ENCODE measurements at places on chromosomes 5 and 9.

DNA sequence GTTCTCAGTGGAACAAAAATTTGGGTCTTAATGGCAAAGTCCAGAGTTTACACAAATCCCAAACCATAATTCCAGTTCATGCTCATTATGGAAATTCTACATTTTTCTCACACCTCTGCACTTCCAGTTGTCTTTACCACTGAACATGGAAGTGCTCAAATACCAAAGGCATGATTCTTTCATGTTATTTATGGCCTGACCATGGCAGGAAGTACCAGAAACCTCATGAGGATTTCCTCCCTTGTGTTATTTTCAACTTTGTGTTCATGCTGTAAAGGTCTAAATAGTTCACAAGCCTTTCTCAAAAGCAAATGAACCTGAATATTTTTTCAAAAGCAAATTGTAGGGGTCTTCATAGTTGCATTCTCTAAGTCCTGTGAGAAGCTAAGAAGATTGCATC is 82.0 kb upstream of the ITGA1 start:
- DNase-seq: no peak

DNA sequence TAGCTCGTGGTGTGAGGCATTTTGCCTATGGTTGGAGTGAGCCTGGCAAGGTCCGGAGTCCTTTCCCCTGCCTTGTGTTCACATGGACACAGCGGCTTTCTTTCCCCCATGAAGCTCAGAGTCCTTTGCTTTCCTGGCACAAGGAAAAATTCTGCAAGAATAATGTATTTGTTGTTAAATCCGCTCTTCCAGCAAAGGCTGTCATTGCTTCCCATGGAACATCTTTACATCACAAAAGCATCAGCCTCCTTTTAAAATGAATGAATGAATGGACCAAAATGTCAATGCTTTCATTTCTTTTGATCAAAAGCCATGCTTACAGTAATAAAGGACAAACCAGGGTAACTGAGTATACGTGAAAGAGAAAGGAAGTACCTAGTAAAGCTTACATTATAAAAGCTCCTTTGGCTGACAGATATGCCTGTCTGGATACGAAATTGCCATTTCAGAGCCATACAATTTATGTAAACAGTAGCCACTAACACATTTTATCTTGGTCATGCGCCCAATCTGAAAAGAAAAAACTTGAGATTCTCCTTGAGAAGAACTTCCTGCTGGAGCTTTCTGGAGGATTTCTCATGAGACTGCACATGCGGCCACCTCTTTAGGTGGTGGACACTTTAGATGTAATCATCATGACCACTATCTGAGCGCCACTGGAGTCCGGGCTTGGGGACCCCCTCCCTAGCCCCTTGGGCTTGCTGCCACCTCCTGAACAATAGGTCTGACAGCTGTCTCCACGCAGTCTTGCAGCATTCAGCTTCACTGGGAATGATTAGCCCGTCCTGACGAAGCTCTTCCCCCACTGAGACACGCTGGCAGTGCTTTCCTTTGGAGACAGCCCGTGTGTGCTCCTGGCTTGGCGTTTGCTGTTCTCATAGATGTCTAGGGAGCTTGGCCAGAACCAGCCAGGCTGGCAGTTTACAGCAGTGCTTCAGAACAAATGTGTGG is 355.9 kb downstream of the ADAMTS6 start:
- no peak for DNase-seq

DNA sequence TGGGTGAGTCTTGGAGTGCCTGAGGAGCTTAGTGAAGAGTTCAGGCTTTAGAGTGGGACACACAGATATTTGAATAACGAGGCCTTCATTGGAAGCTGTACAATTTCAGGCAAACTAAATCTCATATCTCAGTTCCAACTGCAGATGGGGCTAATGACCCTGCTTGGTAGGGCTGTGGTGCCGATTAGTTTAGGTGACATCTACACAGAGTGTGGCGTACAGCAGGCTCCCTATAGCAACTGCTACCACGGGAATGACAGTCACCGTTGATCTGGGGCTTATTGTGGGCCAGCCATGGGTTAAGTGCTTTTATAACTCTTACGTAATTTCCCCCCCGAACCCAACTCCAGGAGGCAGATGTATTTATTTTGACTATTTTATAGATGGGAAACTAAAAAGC is 70.8 kb downstream of the FAT2 start:
- DNase-seq: no peak

GRCh38 chr5:96829297-96829696 is 21.6 kb upstream of the ERAP1 start:
- DNase-seq: no peak

GRCh38 chr5:83967417-83967816 is 246.8 kb upstream of the HAPLN1 start:
- DNase-seq: no peak

- DNase-seq: no peak
Observed at GRCh38 chr5:141483902-141484301, 928 bp upstream of the PCDHGC4 start.

GRCh38 chr5:118379470-118379869 is 608.9 kb downstream of the DTWD2 start:
- no peak for DNase-seq

- peak; percentile 45 for DNase-seq
Observed at GRCh38 chr5:140633021-140633471, at the start of gene CD14. Gene CD14, minus strand, starts transcription at chr5:140633175. Its CDS starts 104 bp downstream, at chr5:140633071.

GRCh38 chr5:110925398-110925797 is 146.1 kb upstream of the TSLP start:
- DNase-seq: no peak

DNA sequence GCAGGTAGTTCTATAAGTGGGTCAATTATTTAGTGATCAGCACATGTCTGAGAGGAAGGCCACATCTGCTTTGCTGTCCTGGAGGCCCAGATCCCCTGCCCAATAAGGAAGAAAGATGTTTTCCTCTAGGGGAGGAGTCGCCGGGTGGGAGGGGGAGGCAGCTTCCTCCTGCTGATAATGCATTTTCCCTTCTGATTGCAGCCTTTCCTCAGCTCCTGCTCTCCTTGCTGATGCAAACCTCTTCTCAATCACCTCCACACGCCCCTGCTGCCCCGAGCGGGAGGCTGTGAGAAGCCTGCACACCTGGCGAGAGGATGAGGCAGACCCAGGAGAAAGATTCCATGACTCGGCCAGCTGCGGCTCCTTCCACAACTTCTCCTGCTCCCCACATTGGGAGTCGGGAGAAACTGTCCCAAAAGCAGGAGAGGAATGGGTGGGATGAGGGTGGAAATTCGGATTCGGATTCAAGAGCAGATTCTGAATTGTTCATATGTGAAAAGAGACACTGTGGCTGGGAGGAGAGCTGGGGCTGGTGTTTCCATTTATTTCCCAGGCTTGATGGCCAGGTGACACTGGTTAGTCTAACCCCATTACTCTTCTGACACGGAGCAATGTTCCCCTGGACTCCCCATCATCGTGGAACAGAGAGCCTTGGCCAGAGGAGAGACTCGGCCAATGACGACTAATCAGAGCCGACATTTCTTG is 6.8 kb upstream of the NTNG2 start:
- no peak for DNase-seq

DNA sequence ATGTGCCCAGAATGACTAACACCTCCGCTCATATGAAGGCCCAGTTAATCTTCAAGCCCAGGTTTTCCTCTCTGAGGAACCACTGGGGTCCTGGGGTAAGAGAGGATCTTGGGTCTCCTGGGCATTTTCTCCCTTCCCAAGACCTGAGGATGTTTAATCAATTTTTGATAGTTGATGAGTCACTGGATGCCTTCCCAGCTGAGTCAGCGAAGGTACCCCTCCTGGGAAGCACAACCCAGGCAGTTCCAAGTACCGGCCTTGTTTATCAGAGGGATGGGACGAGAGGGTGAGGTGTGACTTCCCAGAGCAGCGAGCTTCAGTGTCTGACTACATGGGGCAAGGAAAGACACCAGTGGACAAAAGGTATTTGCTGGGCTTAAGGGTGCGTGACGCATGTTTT is 119.6 kb upstream of the IL12B start:
- DNase-seq: no peak

- DNase-seq: no peak
Observed at GRCh38 chr5:170293273-170293672, 4.3 kb downstream of the LCP2 start.

DNA sequence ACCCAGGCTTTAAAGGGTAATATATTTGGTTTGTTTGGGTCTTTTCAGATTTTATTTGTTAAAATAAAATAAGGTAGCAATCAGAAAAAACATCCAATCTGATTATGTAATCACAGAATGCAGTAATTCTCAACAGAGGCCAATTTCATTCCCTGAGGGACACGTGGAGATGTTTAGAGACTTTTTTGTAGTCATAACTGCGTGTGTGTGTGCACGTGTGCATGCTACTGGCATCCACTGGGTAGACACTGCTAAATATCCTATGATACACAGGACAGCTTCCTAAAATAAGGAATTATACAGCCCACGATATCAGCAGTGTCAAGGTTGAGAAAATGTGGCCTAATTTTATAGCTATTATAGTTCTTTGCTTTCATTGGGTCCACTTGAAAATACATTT is 180.8 kb upstream of the KLF9 start:
- DNase-seq: no peak

DNA sequence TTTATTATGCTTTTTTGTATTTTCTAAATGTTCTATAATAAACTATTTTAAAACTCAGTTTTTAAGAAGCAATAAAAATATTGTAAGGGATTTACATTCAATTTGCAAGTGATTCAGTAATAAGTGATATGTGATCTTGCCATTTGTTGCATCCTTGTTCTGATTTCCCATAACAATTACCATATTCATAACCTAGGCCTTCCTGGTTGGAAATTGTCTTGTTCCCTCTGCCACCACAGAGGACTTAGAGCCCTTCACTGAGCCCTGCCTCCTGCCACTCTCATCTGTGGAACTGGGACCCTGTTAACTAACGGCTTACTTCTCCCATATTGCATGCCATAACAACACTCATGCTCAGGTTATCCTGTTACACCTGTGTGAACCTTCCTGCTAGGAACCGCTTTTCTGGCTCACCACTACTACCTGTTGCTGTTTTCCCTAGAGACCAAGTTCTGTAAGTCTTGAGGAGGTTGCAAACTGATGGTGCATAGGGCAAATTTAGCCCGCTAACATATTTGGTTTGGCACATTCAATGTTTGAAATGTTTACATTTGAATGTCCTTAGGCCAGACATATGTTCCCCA is 32.9 kb upstream of the DTWD2 start:
- no peak for DNase-seq

DNA sequence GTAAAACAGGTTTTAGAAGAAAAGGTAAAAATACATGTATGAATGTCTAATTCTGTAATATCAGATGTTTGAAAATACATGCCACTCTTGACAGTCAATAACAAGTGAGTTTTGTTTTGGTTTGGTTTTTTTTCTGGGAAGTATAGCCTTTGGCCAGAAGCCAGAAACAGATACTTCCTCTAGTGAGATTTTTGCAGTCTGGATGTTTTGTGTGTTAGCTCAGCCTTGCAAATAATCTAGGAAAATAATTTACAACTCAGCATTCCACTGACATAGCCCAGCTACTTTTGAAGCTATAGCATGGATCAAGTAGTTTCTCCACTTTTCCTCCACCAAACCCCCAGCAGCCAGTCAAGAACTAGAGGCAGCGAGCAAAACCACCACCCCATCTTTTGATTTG is 56.7 kb downstream of the SLC1A1 start:
- peak; percentile 32 for DNase-seq

DNA sequence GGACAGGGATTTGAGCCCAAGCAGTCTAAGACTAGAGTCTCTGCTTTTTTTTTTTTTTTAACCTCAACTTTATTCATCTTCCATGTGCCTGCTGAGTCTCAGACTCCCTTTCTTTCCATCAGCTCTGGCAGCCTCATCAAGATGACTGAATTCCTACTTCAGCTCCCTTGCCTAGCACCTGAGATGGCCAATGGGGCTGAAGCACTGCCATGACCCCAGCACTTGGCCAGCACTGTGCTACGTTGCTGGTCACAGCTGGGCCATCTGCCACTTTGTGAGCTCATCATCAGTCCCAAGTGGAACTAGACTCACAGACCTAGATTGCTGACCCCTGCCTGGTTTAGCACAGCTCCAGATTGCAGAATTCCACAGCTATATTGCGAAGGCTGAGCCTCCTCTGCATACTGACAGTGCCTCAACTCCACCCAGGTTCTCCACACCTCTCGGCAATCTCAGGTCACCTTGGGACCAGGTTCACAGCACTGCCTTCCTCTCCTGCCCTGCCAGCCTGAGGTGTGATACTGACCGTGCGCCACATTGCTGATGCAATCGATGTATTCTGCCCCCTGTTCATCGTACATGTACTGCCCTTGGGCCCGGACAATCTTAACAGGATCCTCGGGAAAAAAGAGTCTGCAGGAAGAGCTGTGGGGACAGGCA is 1.6 kb downstream of the PHYKPL start:
- peak; percentile 45 for DNase-seq

DNA sequence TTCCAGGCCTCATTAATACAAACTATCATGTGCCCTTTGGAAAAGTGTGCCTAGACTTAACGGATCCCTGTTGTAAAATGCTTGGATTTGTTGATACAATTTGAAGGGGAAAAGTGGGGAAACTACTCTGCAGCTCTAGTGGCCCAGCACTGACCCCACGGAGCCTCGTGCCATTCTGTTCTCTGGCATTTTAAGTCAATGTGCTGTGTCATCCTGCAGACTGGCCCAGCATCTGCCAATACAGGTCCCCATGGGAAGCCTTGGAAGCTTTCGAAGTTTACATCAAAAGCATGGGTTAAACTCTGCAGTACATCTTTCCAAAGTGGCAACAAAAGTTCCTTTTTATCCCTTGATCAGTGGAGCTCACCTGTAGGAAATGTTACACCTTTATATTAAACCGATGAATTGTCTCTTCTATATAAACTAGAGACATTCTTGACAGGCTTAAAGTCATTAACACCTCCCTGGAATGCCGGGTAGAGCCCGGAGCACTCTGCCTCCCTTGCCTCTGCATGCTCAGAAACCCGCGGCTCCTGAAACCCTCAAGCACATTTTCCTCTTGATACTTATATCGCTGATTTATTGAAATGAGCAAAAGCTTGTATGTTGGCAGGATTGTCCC is 596.0 kb upstream of the ADAMTS16 start:
- no peak for DNase-seq

DNA sequence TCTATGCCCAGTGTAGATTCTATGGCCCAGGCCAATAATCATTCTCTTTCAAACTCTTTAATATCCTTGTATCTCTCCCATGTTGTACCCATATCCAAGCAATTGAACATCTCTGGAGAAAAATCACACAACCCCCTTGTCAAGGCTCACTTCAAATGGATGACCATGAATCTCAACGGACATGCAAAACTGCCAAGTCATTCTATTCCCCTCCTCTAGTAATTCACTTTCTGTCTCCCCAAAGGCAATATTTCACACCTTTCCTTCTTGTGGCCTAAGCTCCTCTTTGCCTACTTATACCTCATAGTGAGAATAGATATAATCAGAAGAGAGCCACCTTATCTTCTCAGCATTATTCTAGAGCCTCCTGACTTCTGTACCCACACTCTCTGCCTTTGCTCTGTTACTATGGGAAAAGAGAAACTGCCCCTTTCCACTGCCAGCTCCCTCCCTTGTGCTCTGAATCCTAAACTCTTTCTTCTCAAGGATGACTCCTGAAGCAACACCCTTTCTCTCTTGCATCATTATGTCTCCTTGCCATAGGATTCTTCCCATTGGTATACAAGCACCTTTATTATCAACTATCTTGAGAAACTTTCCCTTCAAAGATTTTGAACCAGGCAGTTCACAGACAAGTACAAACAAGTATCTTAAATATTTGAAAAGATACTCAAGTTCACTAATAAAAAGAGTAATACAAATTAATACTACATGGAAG is 66.1 kb downstream of the RPS23 start:
- DNase-seq: no peak
